ENCODE measurements at places on chromosomes 13 and 19.

DNA sequence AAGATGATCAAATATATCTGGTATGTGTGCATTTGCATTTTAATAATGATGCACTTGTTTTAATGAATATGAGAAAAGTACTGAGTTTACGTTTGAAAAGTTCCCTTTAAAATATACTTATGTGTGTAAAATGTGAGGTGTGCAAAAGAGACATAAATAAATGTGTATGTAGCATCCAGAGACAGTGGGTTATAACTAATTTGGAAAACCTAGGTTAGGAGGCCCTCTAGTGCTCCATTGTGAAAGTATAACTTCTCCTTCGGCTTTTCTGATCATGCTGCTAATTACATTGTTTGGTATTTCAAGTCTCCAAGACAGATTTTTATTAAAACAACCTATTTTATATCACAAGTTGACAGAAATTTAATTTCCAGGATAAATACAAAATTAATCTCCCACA lies 30.1 kb downstream of the SCEL start:
- DNase-seq: peak; percentile 75

- DNase-seq: no peak
Measured at GRCh38 chr19:56301155-56301554, 13.5 kb downstream of the ZSCAN5A start.

DNA sequence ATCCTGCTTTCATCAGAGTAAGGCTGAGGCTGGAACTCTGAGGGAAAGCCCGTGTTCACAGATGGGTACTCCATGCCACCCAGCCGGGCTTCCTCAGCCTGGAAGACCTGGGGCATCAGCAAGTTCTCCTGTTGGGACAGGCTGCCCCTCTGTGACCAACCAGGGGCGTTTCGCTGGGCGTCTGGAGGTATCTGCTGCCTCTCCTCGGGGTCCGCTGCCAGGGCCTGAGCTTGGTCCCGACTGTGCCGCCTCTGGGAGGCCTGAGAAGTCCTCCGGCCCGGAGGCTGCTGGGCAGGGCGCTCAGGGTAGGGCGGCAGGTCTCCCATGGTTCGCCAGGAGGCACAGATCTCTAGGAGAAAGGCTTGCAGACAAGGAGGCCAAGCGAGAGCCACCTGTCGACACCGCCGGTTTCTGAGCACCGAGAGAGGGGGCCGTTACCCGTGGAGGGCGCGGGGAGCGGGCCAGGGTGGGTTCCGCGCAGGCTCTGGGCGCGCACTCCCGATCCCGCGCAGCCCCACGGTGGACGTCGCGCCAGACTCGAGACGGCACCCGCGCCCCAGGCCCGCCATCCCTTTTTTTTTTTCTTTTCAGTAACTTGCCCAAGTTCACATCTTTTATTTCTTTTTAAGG lies at the start of gene RSPH6A:
Gene RSPH6A (minus strand): TSS at position 458 of the 630 bp plus-strand sequence. CDS start 132 bp downstream, at position 326.
- no peak for DNase-seq

DNA sequence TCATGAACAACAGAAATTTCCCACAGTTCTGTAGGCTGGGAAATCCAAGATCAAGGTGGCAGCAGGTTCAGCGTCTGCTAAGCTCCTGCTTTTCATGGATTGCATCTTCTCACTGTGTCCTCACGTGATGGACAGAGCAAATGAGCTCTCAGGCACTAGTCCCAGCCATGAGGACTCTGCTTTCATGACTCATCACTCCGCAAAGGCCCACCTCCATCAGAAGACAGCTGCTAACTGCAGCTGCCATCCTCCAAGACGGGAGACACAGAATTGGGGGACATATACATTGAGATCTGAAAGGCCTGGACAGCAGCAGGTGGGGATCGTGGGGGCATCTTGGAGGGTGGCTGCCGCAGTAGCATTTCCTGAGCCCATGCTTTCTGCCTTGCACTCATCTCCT lies 44.4 kb upstream of the SPATA13 start:
- DNase-seq: no peak

DNA sequence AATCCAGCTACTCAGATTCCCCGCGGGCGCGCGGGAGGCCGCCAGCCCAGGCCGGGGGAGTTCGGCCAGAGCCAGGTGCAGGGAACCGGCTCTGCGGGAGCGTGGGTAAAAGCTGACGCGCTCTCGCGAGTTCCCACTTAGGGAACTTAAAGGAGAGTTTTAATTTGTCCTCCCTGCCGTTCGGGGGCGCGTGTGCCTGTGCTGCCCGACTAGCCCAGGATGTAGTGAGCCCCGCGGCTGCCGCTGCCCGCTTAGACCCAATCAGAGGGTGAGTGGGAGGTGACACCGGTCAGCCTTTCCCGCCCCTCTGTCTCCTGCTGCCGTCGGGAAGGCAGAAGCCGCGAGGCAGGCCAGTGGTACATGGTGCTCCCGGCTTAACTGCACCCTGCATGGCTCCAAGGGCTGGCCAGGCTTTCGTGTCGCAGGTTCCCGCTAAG lies 36.0 kb upstream of the NEK3 start:
- DNase-seq: no peak

- no peak for DNase-seq
Measured at GRCh38 chr19:29683009-29683408, 17.7 kb downstream of the PLEKHF1 start.

- DNase-seq: no peak
Measured at GRCh38 chr13:41162151-41162550, 29.5 kb upstream of the KBTBD6 start.

DNA sequence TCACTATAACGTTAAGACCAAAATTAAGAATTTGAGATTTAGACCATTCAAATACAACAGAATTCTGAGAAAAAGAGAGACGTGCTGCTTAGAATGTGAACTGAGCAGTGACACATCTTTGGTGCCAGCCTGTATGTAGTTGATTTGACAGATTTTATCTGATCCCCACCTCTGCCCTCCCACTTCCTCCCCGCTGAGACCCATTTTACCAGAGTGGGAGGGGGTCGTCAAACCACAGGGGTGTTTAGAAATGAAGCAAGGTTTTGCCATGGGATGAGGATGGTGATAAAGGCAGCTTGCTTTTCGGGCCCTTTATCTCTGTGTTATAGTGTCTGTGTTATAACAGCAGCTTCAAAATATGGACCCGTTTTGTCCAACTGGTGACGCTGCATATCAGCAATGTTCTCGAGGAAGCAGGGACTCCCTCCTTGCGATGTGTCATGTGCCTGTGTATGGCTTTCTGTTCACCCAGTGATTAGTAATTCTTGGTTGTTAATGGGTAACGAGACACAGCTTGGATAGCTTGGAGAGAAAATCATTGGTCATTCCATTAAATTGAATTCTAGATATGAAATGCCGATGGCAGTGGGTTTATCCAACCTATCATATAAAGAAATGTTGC lies 125.0 kb downstream of the HS6ST3 start:
- DNase-seq: no peak

GRCh38 chr19:45440873-45441654 lies 17.3 kb upstream of the ERCC1 start:
- DNase-seq: no peak

DNA sequence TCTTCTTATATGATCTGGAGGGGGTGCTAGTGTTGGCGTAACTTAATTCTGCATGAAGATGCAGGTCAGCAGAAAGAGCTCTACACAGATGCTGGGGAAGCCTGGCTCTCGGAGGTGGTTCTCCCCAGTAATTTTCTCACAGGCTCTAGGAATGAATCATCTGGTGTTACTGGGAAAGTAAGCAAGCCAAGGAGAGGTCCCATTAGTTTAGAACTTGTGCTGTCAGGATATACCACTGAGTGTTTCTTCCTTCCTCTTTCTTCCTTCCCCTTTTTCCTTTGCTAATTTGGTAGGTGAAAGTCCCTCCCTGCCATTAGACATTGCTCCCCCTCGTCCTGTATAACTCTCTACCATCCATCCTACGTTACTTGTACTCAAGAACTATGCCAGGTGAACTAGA lies 68.3 kb downstream of the ATP8A2 start:
- DNase-seq: no peak

- no peak for DNase-seq
Measured at GRCh38 chr19:45591004-45591637, 6.5 kb upstream of the OPA3 start.

DNA sequence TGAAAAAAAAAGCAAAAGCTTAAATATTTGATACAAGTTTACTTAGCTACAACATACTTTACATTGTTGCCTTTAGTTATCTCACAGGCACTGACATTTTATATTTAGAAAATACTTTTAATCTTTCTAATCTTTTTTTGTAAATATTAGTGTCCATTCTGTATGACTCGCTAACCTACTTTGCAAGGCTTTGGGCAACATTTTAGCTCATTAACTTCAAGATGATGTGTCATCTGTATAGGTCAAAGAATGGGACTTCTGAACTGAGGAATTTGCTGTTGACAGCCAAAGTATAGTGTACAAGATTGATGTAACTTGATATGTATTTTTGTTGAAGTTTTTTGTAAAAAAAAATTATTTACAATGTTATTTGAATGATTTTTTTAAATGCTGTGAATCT lies 2.7 kb upstream of the C1QTNF9 start:
- no peak for DNase-seq

- no peak for DNase-seq
Measured at GRCh38 chr13:108176685-108177274, 38.6 kb downstream of the LIG4 start.

DNA sequence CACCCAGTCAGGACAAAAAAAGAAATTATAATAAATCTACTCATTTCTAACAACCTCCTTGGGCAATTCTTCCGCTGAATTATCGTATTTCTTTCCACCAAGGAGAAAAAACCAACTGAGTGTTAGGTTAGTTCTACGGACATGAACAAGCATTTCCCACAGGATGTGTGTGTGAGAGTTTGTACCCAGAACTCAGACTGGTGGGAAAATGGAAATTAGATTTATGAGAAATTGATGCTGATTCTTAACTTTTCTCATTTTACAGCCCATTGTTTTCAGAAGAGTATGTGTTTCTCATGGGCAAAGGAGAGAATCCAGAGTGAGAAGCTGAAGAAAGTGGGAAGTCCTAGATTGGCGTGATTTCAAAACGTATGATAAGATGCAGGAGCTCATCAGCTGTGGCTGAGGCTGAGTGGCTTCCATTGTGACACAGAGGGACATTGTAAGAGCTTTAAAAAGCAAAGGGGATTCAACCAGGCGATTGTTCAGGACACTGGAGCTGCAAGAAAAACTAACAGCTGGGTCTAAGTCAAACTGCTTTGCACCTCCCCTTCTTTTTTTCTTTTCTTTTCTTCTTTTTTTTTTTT lies 184.7 kb upstream of the ARGLU1 start:
- DNase-seq: no peak

GRCh38 chr13:48066310-48066989 lies 28.5 kb downstream of the MED4 start:
- DNase-seq: peak; percentile 93

DNA sequence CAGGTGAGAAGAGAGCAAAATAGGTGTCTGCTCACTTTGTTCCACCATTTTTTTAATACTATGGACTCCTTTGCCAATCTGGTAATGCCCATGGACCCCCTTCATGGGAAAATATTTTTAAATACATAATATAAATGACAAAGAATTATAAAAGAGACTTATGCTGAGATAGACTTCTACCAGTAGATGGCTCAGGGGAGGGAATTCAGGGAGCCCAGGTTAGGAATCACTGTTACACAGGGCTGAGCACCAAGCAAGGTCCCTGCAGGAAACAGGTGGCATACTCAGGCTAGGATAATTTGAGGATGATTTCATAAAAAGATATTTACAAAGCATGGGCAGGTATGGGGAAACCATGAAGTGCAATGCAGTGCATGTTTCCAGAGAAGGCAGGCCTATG lies 525.9 kb downstream of the FGF9 start:
- DNase-seq: no peak

DNA sequence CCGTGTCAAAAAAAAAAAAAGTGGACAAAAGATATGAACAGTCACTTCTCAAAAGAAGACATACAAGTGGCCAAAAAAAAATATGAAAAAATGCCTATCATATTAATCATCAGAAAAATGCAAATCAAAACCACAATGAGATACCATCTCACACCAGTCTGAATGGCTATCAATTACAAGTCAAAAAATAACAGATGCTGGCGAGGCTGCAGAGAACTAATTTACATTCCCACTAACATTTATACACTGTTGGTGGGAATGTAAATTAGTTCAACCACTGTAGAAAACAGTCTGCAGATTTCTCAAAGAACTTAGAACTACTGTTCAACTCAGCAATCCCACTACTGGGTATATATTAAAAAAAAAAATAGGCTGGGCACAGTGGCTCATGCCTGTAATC lies 26.5 kb upstream of the FOXO1 start:
- no peak for DNase-seq

DNA sequence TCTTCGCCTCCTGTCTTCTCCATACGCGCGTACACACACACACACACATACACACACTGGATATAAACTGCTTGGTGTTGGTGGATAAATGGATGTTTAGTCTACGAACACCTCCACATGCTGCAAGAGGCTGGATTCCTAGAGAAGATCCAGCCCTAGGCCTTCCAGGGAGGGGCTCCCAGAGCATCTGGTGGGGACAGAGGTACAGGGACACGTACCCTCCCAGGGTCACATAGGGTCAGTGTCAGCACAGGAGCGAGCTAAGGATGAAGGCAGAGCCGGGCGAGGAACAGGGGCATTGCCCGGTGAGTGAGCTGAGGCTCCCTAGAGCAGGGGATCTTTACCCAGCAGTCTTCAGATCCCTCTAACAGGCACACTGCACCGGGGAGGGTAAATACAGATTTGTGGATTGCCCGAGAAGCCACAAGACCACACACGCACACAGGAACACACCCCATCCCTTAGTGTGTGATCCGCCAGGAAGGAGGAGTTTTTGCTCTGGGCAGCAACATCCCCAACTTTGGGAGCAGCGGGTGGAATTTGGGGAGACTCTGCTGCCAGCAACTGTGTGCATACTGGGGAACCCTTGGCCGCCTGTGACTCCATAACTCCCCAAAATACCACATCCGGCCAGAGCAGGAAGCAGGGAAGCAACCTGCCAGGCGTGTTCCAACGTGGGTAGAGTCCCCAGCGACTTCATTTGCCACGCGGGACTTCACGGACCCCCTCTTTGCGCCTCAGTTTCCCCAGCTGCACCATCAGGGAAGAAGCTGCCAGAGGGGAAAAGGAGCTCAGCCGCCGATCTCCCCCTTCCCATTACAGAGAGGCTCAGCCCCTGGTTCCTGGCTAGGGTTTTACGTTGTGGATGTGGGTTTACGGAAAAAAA lies 5.8 kb upstream of the TLE2 start:
- peak; percentile 58 for DNase-seq

GRCh38 chr13:101416181-101417042 lies at the start of gene NALCN:
NALCN (minus strand) TSS chr13:101416508; CDS start chr13:101399126, 17,382 bp downstream.
- peak; percentile 75 for DNase-seq

DNA sequence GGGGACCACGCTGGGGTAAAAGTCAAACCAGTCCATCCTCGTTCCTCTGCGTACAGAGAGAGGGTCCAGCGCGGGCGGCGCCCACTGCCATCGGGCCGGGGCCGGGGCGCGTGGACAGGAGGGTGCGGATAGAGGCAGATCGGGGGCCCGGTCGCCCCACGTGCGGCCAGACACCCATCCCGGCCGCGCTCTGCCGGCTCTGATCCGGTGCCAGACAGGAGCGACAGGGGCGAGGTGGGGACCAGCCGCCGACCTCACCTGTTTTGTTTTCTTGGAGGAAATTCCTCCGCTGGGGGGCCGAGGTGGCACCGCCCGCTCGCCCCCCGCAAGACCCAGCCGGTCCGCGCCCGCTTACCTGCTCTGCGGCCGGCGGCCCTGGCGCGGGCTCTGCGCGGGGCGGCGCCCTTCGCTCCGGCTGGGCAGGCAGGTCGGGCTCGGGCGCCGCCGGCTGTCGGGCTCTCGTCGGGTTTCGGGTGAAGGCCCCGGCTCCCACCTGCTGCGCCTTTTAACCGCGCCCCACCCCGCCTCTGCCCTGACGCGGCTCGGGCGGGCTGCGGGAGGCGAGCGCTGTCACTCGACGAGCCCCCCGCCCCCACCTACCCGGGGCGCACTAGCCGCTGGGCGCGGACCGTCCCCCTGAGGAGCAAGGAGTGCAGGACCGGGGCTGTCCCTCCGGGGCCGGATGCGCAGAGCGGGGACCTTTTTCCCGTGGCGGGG lies at the start of gene GJB6:
Gene GJB6 (minus strand): TSS at position 481 of the 717 bp plus-strand sequence. CDS start 8,839 bp downstream, outside the sequence.
- DNase-seq: no peak
